ENCODE measurements at places on chromosomes 3 and 15. TPM values are rescaled to one million over a fixed set of nuclear protein-coding genes. Genes with fewer than 3 reads are reported as not detected.

Gene LEKR1
- 1.3 TPM for total RNA-seq

Gene HIGD2B
- total RNA-seq = not detected

Gene TRH
- not detected for total RNA-seq

Gene FSIP1
- 0.33 TPM for total RNA-seq

GRCh38 chr3:46393554-46394434 is 13.1 kb downstream of the CCR5AS start:
- DNase-seq = no peak

GRCh38 chr3:21888656-21889055 is 137.6 kb upstream of the ZNF385D start:
- DNase-seq = no peak

DNA sequence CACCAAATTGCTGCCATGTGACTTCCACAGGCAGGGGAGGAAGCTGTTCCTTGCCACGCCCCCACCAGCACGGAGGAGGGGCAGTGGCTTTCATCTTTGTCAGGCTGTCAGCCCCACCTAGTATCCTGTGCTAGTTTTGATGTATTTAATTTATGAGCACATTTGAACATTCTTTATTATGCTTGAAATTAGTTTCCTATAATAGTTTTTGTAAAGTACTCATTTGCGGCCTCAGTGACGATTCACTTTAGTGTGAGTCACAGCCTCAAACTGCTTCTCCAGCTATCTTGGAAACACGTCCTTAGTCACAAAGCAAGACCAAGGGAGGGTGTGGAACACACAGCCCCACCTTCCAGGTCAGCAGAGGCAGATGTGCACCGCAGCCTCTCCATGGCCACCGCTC is 239.9 kb upstream of the ATP10A start:
- no peak for DNase-seq

- peak; percentile 68 for DNase-seq
These were observed 399 bp downstream of the MYO9A start for GRCh38 chr15:72117486-72118016.

DNA sequence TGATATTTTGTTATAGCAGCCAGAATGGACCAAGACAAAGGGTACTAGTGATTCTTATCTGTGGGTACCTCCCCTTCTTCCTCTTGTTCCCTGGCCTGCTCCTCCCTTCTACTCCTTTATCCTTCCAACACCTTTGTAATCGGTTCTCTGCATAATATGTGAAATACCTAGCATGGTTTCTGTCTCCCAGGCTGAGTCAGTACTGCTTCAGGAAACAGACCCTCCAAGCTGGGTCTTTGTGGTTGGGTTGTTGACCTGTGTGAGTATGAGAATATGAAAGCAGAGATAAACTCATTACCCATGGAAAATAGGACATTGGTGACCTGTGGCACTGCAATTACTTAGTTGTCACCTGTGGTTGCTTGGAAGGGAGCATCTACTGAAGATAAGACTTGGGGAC is 69.3 kb upstream of the KLF13 start:
- DNase-seq = no peak

DNA sequence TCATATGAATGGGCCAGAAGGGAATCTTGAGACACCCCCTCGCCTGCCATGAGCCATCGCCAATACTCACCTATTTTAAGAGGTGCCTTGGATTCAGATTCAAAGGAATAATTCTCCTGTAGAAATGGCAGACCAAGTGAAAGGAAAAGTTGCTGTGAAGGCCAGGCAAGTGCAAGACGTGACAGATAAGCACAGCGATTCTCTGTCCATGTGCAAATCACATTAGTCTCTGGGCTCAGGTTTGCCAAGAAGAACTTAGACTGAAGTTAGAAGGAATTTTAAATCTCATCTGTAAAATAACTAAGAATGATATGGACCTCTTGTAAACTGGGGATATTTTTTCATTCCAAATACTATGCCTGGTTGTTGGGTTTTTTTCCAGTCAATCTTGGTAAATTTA is 173.6 kb downstream of the UACA start:
- DNase-seq = no peak

DNA sequence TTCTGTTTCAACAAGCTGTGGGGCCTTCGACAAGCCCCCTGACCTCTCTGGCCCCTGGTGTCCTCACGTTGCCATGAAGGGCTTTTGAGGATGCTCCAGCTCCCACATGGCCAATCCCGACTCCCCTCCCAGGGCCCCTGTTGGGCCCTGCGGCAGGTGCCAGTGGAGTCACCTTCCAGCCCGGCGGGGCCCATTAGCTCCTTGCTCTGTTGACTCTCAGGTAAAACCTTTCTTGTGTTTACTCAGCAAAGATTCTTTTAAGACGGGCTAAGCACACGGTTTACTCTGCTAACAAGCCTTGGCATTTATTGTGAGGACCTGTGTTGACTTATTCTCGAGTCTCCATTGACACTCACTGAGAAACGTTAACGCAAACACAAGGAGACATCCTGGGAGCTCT is 15.0 kb downstream of the RPLP1 start:
- DNase-seq = no peak

DNA sequence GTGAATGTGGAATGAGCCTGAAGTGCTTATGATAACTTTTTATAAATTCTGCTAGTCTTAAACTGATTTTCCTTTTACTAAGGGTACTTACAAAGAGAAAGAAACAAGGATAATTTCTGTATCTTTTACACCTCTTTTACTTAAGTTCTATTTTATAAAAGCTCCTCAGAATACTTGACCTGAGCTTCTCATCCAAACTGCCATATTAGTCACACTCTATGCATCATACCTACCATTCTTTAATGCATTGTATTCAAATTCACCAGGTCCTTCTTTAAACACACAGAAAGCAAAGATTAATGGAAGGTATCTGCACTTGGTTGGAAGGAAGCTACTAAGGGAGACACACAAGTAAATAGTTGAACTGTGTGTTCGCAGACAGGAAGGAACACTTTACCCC is 1.6 kb upstream of the TOPAZ1 start:
- DNase-seq = no peak

DNA sequence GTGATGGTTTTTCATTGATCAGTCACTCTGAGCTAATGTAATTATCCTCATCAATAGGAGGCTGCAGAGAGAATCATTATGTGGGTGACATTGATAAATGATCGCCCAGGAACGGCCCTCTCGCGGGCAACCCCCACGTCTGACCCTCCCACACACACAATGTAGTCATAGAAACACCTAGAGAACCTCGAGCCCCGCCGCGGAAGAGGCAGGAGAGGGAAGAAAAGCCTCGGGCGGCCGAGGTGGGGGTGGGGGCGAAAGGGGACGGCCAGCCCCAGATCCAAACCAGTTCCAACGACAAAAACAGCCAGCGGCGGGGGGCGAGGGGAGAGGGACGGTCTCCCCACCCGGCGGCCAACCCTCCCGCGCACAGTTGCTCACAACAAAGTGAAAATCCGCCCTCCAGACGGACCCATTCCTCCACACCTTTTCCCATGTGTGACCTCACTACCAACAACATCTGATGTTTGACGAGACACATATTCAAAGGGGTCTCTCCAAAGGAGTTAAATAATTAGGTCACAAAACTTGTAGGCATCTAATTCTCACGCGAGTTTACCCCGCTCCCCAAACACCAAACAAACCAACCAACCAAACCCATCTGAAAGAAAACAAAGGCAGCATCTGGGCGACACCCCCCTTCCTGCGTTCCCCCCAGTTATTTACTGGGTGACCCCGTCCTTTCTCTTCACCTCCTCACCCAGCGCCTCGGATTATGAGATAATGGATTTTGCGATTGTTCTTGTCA is 213.0 kb downstream of the MEIS2 start:
- DNase-seq = peak; percentile 22

GRCh38 chr3:184737641-184738505 is 26.0 kb upstream of the MAGEF1 start:
- no peak for DNase-seq

DNA sequence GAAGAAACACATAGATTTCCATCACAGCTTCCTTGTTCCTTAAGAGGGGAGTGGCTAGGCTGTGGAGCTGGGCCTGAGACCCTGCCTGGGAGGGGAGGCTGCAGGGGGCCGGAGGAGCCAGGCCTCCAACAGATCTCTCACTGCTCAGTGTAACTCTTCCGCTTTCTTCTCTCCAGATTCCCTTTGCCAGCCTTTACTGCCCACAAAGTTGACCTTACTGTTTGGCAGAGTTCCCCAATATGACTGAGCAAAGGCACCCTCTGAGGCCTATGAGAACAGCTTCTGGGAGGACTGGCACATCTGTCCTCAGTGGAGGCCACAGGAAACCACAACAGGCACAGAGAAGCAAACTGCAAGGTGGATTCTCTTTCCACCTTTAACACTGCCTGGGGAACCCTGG is 38.1 kb downstream of the SLCO2A1 start:
- DNase-seq = no peak

All from body of pancreas (tissue), 4 donors.